ENCODE measurements at places on chromosomes 13 and 19.

DNA sequence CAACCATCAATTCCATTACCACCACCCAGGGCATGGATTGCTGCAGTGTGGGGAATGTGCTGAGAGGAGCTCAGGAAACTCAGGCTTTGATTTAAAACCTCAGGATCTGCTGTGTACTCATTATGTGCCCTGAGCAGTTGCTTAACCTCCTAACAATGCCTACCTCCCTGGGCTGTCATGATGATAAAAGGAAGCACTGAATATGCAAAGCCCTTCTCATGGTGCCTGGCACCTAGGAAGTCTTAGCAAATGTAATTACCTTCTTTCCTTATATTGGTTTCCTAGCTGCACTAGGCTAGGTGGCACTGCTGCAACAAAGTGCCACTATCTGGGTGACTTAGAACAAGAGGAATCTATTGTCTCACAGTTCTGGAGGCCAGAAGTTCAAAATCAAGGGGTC lies 62.2 kb downstream of the KCTD12 start:
- DNase-seq = no peak

DNA sequence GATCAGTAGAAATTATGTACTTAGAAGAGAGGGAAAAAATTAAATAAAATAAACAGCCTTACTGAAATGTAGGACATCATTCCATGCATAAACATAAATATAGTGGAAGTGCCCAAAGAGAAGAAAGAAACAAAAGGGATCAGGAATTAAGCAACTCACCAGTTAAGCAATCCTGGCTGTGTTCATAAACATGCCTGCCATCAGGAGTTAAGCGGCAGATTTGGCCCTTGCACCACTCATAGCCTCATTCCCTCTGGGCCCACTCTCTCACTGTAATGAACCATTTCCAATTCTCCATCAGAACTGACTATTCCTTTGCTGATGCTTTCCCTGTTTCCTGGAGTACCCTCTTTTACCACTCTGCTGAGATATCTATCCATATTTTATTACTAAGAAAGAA lies 281.4 kb downstream of the LHFPL6 start:
- DNase-seq = no peak

- DNase-seq = no peak
Observed at GRCh38 chr13:30872685-30873461, 33.2 kb upstream of the MEDAG start.

DNA sequence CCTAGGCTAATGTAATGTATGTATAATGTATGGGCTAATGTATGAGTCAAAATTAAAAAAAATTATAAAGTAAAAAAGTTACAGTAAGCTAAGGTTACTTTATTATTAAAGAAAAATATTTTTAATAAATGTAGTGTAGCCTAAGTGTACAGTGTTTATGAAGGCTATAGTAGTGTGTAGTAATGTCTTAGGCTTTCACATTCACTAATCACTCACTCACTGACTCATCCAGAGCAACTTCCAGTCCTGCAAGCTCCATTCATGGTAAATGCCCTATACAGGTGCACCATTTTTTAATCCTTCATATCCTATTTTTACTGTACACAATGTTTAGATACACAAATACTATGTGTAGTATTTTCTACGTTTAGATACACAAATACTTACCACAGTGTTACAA lies 1.8 kb upstream of the TMEM272 start:
- no peak for DNase-seq

DNA sequence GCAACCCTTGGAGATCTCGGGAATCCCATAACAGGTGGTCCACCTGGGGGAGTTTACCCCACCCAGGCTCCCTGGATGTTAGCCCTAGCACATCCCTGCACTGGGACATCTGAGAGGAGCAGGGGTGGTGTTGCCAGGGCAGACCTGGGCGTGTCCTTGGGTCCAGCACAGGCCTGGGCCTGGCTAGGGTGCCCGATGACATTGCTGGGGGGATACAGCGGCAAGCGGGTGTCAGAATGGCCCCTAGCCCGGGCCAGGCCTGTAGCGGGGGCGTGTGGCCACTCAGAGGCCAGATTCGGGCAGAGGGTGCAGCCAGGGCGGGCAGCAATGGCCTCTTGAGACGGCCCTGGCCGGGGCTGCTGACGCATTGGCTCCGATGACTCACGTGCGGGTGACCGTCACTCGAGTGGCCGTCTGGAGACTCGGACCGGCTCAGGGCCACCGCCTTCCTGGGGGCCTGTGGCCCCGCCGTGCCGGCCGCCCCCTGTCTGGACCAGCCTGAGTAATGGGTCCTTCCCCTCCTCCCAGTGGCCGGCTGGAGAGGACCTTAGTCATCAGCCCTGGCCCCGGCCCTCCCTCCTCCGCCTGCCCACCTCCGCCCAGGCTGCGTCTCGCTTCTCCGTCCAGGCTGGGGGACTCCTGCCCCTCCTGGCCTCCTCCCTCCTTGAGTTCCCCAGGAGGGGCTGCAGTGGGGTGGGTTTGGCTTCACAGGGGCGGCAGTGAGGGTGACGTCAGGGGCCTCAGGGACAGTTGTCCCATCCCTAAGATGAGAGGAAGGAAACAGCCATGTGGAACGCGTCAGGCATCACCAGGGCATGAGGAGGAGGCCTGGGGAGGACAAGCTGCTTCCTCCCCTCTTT lies 23.2 kb upstream of the CRTC1 start:
- no peak for DNase-seq
